ENCODE measurements at places on chromosomes 1 and 21.
A peak's percentile ranks its signal among the peaks of the same experiment; 100 is the strongest.

- DNase-seq, result no peak
These were observed 3.8 kb upstream of the C2CD4D start for GRCh38 chr1:151843398-151843797.

DNA sequence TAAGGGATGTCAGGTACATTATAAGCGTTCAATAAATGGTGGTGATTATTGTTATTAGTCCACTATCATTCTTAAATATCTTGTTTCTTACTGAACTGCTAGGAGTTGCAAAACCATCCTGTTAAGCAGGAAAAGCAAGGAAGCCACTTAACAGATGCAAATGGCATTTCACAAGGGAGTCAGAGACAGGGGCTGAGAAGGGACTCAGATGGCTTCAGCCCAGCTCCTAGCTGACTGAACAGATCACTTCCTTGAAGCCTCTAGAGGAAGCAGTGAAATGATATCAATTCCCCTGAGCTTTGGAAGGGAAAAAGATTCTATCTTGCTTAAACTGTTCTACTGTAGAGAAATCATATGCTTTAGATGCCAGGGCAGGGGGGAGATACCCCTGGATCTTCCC is 151.5 kb downstream of the ST6GALNAC5 start:
- no peak for DNase-seq

- DNase-seq, result peak; percentile 90
These were observed 34.6 kb downstream of the TGFBR3 start for GRCh38 chr1:91851130-91852010.

GRCh38 chr1:186244825-186245224 is 130.2 kb downstream of the TPR start:
- no peak for DNase-seq

DNA sequence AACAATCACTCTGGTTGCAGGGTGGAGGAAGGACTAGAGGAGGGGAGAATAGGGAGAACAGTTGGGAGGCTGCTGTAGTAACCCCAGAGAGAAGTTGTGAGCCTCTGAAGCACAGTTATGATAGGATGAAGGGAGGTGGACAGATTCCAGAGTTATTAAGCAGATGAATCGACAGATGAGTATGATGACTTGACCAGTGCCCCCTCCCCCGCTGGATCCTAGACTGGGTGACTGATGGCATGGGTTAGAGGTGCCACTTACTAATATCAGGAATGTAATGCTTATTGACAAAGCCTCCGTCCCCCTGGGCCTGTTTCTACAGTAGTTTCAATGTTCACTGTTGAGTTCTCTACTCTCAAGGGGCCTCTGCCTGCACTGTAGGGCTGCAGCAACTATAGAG is 14.0 kb upstream of the TIPRL start:
- no peak for DNase-seq

DNA sequence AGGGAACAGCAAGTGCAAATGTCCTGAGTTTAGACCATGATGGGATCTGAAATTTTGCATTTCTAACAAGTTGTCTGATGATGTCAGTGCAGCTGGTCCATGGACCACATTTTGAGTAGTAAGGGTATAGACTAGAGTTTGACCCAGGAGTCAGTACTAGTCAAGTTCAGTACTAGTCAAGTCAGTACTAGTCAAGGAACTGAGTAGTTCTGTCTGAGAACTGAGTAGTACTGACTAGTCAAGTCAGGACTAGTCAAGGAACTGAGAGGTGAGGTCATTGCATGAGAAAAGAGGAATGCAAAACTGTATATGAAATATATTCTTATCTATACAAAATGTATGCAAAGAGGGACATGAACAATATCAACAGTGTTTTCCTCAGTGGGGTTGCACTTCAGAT is 34.1 kb downstream of the TSEN15 start:
- no peak for DNase-seq

- DNase-seq, result no peak
These were observed 1372.3 kb downstream of the AMY1C start for GRCh38 chr1:105122041-105122440.

GRCh38 chr1:236530959-236531358 is 7.2 kb downstream of the LGALS8 start:
- DNase-seq, result no peak

DNA sequence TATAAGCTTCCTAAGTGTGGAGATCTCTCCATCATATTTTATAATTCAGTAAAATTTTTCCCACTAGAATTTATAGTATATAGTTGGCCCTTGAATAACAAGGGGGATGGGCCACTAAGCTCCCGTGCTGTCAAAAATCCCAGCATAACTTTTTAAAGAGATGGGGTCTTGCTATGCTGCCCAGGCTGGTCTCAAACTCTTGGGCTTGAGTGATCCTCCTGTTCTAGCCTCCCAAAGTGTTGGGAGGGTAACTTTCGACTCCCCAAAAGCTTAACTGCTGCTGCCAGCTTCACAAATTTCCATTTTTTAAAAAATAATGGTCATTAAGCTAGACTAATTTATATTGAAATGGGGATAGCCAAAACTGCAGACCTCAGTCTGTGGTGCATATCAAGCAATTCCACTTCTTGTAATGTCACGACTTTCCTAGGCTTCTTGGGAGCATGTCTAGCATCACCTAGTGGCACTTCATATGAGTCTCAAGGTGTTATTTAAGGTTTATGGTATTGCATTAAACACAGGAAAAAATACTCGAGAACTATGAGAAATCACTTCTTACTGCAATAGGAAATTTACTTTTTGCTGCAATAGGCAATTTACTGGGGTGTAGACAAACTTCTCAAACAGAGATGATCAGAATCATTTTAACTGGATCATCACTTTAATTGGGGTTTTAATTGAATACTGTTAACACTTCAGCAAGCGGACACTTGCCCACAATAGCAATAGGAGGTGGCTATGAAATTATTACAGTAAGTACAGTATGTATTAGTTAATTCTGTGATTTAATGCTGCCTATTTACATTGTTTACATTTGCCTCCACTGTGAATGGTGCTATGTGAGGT is 19.3 kb upstream of the ACTA1 start:
- no peak for DNase-seq

DNA sequence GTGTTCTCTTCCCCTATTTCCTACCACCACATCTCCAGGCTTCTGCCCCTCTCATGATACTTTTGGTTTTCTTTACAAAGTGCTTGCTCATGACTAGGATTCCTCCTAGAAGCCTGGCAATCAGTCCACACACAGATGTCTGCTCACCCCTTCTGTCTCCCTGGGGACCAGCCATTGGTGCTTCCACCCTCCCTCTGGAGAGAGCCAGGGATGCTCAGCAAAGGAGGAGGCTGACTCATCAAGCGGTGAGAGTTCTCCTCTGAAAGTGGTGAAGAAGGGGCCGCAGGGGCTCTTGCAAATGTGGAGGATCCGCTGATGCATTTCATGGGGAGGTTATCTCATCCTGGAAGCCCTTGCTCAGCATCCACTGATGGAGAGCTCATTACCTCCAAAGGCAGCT is 14.5 kb downstream of the NT5C1A start:
- DNase-seq, result no peak

DNA sequence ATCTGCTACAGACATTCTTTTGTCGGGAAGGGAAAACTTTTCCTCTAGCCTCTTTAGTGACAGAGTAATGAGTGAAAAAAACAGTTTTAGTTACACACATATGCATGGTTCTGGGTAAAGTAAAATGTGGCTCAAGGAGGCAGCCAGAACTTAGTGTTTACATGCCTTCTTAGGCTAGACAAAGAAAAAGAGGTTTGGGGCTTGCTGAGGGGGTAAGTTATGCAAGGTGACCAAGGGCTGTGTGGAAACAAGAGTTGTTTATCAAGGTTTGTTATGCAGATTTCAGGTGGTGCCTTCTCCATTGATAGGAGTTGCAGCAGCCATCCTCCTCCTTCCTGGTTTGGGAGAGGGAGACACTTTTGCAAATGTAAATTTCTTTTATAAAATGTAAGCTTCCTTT is 66.5 kb upstream of the RAB3GAP2 start:
- DNase-seq, result no peak

GRCh38 chr1:46020010-46020409 is 112.4 kb downstream of the PIK3R3 start:
- DNase-seq, result no peak

DNA sequence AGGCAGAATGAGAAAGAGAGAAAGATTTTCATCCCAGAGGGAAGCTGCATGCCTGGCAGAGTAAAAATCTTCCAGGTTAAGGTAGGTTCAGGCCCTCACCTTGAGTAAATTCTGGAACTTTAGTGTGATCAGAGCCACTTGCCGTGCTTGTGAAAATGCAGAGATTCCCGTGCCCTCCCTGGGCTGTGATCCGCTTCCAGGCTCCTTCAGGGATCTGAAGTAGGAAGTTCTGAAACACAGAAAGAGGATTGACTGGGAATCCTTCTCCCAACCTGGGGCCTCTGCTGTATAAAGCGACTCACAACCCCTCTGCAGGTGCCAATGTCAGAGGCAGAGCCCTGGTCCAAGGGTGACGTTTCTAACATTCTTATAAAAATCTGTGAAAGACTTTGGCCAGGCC is 26.6 kb downstream of the NUAK2 start:
- DNase-seq, result no peak

DNA sequence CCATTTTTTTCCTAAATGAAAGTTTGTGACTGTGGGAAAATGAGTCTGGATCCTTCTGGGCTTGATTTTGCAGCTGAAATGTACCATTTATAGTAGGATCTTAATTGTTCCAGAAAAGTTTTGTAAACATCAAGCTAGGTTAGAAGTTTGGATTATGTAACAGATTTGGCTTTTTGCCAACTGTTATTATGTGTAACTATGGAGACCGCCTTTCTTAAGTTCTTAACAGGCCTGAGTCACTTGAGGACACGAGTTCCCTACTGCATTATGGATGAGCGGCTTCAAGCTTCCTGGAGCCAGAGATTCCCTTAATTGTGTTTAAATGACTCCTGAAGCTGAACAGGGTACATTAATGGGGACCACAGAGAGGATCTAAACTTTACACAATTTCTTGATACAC is 22.2 kb downstream of the SLC25A33 start:
- DNase-seq, result peak; percentile 60

GRCh38 chr1:173038875-173039554 is 11.7 kb downstream of the TNFSF18 start:
- no peak for DNase-seq

GRCh38 chr21:38140207-38140903 is 116.4 kb upstream of the KCNJ15 start:
- no peak for DNase-seq

GRCh38 chr1:62774971-62775595 is 8.8 kb upstream of the ATG4C start:
- DNase-seq, result no peak

GRCh38 chr1:19758227-19758830 is 41.4 kb downstream of the TMCO4 start:
- DNase-seq, result peak; percentile 38

GRCh38 chr1:7424352-7424890 is 346.7 kb upstream of the VAMP3 start:
- no peak for DNase-seq

- no peak for DNase-seq
These were observed 2.0 kb downstream of the SKI start for GRCh38 chr1:2229911-2230731.

- no peak for DNase-seq
These were observed 28.9 kb downstream of the MATN1 start for GRCh38 chr1:30694280-30695175.

GRCh38 chr1:230456478-230456877 is 30.3 kb upstream of the PGBD5 start:
- no peak for DNase-seq

DNA sequence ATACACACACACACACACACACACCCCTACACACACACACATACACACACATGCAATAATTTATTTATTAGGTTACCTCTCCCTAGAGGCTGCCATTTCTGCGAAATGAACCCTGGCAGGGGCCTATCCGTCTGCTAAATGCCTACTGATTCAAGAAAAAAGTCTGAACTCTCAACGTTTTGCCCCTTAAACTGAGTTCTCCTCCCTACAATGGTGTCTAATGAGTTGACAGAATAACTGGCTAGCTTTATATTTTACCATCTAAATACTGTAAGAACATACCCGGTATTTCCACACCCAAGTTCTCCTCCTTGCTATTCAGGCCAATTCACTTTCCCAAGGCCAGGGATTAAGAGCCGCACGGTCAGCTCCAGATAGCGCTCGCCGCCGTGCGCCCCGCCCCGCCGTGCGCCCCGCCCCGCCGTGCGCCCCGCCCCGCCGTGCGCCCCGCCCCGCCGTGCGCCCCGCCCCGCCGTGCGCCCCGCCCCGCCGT is 339 bp upstream of the RNPC3 start:
- peak; percentile 7 for DNase-seq

DNA sequence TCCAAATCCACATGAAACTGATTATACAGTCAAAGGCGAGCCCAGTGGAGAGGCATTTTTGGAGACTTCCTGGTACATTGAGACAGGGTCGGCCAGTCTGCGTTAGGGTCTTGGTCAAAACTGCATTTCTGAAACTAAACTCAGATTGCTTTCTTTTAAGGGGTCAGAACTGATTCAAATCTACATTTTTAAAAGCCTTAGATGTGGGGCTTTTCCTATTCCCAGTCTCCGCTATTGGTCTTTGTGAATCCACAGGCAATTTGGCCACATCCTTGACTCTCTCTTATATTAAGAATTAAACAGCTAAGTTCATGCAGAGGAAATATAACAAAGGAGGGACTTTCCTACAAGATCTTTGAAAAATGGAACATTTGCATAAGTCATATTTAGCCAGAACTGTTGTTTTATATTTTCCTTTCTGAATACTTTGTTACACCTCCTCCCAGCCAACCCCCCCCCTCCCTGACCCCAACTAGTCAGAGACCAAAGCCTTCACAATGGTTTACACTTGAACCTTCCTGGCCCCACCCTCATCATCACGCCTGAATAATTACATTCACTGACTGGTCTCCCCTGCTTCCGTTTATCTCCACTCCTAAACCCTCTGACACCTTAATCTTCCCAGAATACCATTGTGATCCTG is 30.9 kb downstream of the SELL start:
- DNase-seq, result no peak

GRCh38 chr1:162856260-162856659 is 4.7 kb downstream of the CCDC190 start:
- DNase-seq, result peak; percentile 87

DNA sequence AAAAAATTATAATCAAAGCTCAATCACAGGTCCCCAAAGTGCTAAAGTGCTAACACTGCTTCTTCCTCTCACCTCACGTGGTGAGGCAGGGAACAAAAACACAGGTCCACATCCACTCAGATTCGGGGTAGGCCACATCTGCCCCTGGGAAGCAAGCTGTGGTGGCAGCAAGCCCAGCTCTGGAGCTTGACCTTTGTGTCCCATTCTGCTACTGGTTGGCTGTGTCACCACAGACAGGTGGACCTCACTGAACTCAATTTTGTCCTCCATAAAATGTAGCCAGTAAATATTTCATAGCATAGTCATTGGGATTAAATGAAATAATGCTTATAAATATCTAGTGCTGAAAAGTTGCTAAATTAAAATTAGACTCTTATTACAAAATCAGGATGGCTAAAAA is 8.5 kb downstream of the AZIN2 start:
- no peak for DNase-seq

All from HFF-Myc (cell line).